ENCODE measurements at places on chromosomes 16 and 17. TPM values are rescaled to one million over a fixed set of nuclear protein-coding genes. Genes with fewer than 3 reads are reported as not detected.

GRCh38 chr17:62994931-62995330, 28.9 kb downstream of the TANC2 start:
- DNase-seq = no peak

KRTAP9-4 gene
- polyA plus RNA-seq = not detected

DNA sequence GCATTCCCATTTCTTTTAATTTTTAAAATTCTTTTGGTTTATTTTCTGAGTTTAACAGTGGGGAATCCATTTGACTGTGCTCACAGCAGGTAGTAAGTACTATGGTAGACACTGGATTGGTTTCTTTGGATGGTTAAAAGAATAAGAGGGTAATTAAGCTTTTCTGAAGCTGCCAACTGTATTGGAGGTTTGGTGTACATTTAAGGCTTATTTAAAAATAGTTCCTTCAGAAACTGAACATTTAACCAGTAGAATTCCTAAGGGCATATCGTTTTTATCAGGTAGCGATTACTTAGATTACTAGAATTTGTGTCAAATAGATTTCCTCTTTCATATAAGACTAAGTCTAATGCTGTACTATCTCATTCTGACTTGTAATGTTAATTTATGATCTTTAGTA, 162.4 kb downstream of the PPM1E start:
- no peak for DNase-seq

GRCh38 chr17:36938566-36939051, 1.3 kb downstream of the LHX1 start:
- no peak for DNase-seq

GRCh38 chr17:74850310-74850709, 9.4 kb downstream of the GRIN2C start:
- DNase-seq = no peak

All from right renal cortex interstitium (tissue), 3 donors.